ENCODE measurements at places on chromosomes 13 and 19.
A peak's percentile ranks its signal among the peaks of the same experiment; 100 is the strongest.

DNA sequence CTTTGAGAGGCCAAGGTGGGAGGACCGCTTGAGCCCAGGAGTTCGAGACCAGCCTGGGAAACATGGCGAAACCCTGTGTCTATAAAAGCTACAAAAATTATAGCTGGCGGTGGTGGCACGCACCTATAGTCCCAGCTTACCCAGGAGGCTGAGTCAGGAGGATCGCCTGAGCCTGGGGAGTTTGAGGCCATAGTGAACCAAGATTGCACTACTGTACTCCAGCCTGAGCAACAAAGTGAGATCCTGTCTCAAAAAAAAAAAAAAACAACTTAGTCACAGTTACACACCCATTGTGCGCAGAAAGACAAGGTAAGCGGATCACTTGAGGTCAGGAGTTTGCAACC lies 728 bp upstream of the DENND1C start:
- DNase-seq, result no peak

GRCh38 chr19:8630796-8631424 lies 477 bp downstream of the NFILZ start:
- DNase-seq, result no peak

GRCh38 chr13:112392719-112393118 lies 16.6 kb downstream of the SPACA7 start:
- no peak for DNase-seq

GRCh38 chr19:14237014-14237941 lies 31.3 kb upstream of the ADGRL1 start:
- DNase-seq, result no peak

GRCh38 chr19:6861683-6862286 lies 25.6 kb upstream of the ADGRE1 start:
- DNase-seq, result peak; percentile 15

GRCh38 chr19:49362048-49362928 lies at the start of gene TEAD2:
Gene TEAD2, minus strand, starts transcription at chr19:49362416. Its CDS starts 2,341 bp downstream, at chr19:49360075.
- DNase-seq, result peak; percentile 60

DNA sequence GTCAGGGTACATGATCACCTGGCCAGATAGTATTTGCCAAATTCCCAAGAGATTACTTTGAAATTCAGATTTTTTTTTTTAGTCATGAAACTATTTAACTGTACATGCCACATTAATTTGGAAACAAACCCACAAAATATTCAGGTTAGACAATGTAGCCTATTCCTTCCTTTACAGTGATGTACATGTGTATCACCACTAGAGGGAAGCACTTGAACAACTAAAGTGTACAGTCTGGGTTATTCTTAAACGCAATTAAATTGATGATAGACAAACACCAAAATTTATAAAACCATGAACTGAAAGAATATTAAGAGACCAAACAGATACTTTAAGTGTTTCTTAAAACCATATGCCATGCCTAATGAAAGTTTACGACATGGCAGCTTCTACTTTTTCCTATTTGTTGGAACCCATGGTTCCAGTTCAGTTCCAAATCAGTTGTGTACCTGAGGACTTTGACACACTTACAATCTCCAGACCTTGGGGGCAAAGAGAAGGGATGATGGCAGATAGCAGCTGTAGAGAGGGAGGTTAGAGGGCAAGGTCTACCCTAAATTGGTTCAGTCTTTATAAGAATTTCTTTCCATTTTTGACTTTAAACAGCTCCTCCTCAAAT lies 52.8 kb downstream of the TNFSF13B start:
- peak; percentile 36 for DNase-seq

DNA sequence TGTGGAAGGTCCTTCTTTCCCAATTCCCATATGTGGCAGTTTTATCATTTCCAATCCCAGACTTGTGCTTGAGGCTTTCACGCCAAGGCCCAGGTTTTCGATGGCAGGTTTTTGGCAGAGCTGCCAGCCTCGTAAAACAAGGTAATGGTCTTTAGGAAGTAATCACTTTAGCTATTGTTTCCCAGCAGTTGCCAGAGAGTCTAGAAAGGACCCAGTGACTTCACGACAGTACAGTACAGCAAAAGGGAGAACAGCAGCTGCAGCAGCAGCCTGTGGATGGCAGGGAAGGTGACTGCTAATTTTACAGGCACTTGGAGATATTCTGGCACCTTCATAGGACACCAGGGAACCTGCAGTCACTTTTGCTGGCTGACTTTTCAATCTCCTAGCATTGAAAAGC lies 291.6 kb upstream of the MAB21L1 start:
- DNase-seq, result no peak

GRCh38 chr13:81382246-81382645 lies 1041.3 kb upstream of the SPRY2 start:
- no peak for DNase-seq

GRCh38 chr13:70950664-70951063 lies 842.4 kb upstream of the KLHL1 start:
- no peak for DNase-seq

- DNase-seq, result no peak
Observed at GRCh38 chr19:42323852-42324654, 1.4 kb upstream of the MEGF8 start.

DNA sequence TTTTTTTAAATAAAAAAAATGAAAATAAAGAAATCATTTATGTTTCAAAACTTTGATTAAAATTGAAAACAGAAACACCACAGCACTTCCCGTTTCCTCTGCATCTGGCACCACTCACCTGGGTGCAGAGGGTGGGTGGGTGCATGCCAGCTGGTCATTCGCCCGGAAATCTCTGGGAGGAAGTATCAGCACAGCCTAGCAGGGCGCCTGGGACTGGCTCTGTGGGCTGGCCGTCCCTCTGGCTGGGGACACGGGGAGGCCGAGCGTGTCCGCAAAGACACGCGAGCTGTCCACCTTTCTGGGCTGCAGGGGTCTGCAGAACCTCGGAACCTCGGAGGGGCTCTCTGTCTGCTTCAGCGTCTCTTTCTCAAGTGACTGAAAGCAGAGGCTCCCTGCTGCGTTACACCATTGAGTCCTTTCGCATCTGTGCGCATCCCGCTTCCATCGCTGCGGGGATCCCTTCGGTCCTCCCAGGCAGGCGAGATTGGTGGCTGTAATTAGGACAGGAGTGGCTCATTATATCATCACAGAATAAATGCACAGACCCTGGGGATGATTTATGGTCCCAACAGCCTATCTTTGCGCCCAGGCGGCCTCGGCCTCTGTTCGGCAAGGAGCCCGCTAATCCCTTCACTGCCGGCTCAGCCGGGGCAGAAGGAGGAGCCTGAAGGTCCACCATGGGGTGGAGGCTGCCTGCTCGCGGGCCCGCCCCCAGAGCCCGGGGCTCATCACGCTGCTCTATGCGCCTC lies 17.2 kb downstream of the CRTC1 start:
- DNase-seq, result peak; percentile 71

DNA sequence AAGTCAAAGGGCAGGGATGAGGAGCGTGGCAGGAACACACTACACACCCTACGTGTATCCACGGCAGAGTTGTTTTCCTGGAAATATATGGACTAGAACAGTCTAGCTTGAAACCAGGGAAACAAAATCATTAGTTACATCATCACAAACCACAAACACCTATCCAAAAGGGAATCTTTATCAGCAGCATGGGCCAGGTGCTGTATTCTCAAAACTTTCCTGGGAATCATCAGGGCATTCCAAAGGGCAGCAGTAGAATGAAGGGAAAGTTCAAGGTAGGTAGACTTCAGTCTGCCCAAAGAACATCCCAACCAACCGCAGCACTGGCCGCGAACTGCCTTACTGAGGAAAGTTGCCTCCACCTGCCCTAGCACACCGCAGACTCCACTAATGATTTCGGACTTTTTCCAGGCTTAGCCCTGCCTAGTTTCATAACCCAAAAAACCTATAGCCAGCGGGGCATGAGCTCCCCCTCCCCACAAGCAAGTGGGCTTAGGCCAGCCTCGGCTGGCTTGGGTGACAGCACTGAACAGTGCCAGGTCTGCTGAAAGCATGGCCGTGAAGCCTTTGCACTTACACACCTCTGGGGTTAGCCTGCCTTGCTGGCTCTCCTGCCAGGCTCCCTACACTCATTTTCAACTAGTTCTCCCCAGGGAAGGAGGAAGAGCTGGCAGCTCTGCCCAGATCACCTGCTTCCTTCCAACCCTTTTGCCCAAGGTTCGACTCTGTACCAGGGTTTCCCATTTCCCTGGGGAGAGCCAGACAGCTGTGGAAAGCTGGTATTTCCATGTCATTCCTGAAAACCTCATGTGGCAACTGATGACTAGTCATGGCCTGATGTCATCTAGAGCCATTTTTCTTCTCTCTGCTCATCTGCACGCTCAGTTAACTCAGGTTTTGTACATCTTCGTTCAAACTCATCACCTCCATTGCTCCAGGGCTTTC lies 77.3 kb upstream of the UBAC2 start:
- DNase-seq, result peak; percentile 77

DNA sequence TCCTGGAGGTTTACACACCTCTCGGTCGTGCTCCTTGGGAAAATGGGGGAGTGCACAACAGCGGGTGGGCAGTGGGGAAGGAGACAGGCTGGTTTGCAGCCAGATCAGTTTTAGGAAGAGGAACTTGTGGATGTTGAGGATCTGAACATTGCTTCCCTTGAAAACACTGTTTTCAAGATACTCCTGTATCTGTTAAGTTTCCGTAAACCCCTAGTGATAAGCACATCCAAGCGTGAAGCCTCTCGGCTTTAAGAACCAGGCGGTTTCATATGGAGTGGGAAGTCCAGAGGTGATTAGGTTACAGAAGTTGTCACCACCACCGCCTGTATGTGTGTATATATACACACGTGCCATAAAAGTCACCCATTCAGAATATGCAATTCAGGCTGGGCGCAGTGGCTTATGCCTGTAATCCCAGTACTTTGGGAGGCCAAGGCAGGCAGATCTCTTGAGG lies 47.4 kb downstream of the SIPA1L3 start:
- DNase-seq, result no peak

- no peak for DNase-seq
Observed at GRCh38 chr13:40438999-40439797, 227.2 kb downstream of the FOXO1 start.

DNA sequence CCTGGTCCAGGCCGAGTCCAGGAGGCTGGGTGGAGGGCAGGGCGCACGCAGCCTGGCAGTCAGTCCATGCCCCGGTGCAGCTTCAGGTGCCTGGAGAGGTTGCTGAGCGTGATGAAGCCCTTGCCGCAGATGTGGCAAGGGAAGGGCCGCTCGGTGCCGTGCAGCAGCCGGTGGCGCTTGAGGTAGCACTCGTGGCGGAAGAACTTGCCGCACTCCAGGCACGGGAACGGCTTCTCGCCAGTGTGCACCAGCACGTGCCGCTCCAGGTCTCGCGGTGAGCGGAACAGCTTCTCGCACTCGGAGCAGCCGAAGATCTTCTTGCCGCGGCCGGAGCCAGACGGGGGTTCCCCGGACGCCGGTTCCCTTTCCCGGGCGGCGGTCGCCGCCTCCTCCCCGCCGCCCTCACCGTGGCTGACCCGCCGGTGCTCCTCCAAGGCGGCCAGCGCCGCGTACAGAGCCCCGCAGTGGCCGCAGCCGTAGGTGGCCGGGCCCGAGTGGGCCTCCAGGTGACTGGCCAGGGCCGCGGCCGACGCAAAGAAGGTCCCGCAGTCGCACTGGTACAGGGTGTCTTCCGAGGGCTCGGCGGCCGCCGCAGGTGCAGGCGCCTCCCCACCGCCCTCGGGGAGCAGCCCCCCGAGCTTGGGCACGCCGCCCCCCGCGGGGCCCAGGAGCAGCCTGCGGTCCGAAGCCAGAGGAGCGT lies 6.8 kb downstream of the FIZ1 start:
- DNase-seq, result no peak

DNA sequence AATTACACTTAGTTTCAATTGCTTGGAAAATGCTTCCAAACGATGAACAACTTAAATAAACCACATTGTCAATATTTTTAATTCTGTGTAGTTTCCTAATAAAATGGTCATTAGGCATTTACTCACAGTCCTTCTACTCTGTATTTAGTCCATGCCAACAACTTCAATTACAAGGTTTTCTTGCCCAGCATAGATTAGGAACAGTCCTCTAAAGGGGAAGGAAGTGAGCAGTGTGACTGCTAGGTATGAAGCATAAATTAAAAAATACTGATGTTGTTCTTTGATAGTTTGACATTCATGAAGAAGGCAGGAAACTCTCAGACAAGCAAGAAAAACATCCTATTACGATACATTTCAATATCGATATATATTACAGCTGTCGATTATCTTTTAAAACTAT lies 716.0 kb upstream of the PCDH9 start:
- no peak for DNase-seq

DNA sequence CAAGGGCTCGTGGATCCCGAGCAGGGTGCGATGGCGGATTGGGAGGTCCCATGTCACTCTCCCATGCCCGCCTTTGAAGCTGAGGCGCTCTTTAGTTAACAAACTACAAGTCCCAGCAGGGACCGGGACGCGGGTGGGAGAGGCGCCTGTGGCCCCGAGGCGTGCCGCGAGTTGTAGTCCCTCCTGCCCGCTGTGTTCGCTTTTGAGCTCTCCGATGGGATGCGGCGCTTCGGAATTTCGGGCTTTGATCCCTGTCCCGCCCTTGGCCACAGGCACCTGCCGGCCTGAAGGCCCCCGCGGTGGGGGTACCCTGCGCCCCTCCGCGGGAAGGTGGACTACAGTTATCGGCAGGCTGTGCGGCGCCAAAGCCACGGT lies 11.0 kb downstream of the CYTH2 start:
- DNase-seq, result no peak

DNA sequence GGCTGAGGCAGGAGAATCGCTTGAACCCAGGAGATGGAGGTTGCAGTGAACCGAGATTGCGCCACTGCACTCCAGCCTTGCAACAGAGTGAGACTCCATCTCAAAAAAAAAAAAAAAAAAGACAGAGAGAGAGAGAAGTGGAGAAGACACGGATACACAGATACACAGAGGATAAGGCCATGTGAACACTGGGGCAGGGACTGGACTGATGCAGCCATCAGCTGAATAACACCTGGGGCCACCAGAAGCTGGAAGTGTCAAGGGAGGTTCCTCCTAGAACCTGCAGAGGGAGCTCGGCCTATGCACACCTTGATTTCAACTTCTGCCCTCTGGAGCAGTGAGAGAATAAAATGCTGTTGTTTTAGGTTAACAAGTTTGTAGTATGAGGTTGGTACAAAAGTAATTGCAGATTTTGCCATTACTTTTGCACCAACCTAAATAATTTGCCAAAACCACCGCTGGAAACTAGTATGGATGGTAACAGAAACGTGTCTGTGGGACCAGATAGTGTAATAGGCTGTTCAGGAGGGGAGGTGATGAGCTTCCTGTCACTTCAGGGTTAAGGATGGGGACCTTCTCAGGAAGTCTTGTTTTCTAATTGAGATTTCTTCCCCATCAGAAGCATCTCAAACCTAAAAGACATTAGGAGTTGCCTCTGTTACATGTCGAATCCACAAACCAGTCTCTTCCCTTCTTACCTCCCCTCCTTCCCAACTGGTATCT lies 36.4 kb upstream of the IGSF23 start:
- peak; percentile 70 for DNase-seq

GRCh38 chr13:24649688-24650043 lies 30.5 kb upstream of the ATP12A start:
- DNase-seq, result no peak

All from M059J (cell line).